Neural crest cell (in vitro differentiated cells): ENCODE measurements at places on chromosomes 6 and 20.
A peak's percentile ranks its signal among the peaks of the same experiment; 100 is the strongest.

DNA sequence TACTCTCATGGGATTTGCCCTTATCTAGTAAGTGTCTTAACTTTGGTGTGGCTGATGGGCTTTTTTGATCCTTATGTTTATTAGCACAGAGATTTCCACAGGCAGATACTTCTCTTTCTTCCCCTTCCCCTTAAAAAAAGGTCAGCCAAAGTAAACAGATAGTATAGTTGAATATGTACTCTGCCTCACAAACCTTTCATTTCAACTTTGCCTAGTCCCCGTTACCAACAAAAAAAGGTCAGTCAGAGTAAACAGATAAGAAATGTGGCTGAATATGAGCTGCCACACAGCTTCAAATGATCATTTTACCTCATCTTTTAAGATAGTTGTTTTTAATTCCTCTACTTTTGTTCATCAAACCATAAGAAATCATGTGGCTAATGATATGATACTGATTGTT, 34.1 kb upstream of the SLC35D3 start:
- no peak for DNase-seq

DNA sequence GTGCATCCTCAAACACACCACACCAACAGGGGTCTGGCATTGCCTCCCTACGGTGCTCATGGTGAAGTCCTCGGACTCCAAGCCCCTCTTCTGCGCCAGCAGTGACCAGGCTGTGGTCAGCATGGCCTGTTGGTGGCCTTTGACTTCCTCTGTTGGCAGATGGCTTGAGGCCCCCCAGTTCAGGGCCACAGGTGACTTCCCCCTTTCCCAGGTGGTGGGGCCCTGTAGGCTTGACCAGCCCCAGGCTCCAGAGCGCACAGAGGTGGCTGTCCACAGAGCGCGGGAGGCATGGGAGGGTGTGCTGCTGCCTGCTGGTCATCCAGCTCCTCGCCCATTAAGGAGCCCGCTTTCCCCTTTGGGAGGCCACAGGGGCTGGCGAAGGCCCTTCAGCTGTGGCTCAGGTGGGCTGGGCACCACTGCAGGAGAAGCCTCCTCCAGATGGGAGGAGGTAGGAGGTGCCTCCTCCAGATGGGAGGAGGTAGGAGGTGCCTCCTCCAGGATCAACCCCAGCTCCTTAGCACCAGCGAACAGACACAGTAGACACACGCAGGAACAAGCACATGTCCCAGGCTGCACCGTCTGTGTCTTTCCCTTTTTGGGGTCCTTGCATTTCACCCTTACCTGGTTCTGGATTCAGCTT, 52.1 kb upstream of the BHLHE23 start:
- no peak for DNase-seq

DNA sequence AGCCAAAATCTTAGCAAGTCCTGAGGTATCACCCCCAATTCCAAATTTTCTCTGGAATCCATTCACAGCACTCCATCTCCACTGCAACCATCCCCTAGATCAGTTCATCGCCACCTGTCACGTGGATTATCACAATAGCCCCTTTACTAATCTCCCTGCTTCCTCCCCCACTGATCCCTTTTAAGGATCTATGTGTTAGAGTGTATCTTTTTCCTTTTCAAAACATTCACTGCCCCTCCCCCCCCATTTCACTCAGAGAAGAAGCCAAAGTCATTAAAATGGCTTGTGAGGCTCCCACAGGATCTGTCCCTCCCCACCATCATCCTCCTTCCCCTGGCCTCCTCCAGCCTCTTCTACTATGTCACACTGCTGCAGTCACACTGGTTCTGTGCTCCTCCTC, 18.4 kb upstream of the SPAG4 start:
- DNase-seq = no peak

DNA sequence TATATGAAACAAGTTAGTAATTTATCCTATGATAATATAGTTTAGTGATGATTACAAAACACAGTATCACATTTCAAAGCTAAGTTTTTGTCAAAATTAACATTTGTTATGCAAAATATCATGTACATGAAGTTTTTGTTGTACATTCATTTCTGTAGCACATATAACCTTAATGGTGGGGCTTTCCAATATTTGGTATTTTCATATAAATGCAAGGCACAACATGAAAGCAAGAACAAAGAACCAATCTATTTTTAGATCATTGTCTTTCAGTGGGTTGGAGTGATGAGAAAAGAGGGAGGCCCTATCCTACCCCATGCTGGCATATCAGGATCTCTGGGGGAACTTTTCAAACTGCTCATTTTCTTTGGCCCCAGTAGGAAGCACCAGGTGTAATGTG, 53.4 kb downstream of the FAM83B start:
- no peak for DNase-seq

DNA sequence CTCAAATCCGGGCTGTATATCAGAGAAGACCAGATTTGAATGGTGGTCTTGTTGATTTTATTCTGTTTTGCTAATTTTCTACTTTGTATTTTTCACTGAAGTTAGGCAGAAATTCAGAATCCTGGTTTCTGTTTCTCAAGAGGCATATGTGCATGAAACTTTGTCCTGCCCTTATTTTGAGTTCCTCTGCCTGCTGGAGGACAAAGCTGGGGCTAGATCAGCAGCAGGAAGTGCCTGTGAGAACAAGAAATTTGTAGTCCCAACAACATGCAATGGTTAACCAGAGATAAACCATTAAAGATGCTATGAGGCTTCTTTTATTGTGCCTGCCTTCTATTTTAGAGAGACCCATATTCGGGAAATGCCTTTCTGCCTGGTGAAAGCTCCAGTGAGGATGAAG, 37.1 kb downstream of the BEND6 start:
- no peak for DNase-seq

DNA sequence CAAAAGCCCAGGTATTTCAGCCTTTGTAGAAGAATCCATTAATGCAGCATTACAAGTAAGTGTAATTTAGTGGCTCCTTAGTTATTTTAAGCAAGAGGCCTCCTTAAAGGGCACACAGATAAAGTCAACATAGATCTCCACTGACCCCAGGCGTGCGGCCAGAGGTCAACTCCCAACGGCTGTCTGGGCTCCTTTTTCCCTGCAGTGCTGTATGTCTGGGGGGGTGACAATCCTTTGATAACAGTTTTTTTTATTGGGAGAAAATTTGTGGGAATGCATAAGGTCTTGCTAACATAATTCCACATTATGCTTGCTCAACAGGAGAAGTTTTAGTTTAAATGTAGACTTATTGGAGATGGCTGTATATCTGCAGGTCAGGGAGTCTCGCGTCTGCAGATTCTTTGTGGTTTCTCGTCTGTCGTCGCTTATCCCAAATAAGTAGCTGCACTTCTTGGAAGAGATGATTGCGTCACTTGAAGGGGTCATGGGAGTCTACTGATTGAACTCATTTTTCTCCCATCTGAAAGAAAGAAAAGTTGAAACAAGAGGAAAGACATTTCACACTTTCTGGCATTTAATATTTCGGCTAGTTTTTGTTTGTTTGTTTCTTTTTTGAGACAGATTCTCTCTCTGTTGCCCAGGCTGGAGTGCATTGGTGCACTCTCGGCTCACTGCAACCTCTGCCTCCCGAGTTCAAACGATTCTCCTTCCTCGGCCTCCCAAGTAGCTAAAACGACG, 151.7 kb upstream of the AKAP12 start:
- no peak for DNase-seq

- no peak for DNase-seq
These were observed 49.9 kb upstream of the PBOV1 start for GRCh38 chr6:138267971-138268895.

GRCh38 chr6:3747100-3747737, 4.3 kb downstream of the PXDC1 start:
- no peak for DNase-seq

GRCh38 chr6:92292067-92292466, 1127.3 kb downstream of the EPHA7 start:
- DNase-seq = no peak

DNA sequence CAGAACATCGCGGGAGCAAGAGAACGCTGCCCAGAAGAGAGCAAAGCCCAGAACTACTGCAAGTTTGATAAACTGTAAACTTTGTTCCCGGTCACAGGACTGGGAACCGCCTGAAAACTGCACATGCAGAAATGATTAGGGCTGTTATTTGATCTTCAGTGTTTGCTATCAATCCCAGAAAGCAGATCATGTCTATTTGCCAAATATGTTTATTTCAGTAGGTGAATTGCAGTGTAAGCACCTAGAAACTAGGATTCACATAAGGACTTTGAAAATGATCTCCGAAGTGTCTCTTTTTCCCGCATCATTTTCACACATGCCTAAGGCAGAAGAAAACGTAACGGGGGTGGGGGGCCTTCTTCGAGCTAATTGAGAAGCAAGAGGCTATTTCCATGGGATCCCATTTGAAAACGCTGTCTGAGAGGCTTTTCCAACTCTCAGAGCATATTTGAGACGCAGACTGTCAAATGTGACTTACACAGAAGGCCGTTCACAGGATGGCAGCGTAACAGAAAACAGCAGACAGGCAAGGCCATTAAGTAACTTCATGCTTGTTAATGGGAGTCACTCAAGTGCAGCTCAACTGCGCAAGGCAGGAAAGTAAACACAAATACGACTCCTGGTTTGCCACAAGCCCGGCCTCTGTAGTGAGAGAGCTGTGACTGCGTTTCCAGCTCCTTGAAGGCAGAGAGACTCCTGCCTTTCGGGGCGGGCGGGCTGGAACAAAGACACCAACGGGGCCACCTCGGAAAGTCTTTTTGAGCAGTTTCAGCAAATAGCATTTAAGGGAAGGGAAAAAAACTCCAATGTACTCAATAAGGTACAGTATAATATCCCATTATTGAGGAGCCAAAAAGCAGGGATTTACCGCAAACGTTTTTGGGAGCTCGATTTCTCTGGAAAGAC, 144.7 kb upstream of the ZNF217 start:
- DNase-seq = peak; percentile 57

GRCh38 chr6:152232501-152233151, 404.5 kb downstream of the SYNE1 start:
- no peak for DNase-seq

DNA sequence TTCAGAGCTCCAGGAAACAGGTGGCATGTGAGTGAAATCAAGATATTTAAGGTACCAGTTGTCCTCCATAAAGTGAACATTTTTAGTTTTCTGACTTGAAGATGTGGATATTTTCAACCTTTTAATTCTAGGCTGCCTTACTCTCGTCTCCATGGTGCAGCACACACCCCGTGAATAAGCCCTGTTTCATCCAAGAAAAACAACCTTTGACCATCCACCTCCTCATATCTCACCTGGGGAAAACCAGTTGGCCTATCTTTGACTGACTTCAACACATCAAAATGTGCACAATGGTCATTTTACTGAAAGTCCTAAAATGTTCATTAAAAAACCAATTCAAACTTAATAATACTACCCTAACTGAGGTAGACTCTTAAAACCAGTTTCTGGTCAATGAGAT, 73.8 kb upstream of the CD2AP start:
- no peak for DNase-seq

- no peak for DNase-seq
These were observed 108.7 kb upstream of the SIRPA start for GRCh38 chr20:1786486-1786885.

DNA sequence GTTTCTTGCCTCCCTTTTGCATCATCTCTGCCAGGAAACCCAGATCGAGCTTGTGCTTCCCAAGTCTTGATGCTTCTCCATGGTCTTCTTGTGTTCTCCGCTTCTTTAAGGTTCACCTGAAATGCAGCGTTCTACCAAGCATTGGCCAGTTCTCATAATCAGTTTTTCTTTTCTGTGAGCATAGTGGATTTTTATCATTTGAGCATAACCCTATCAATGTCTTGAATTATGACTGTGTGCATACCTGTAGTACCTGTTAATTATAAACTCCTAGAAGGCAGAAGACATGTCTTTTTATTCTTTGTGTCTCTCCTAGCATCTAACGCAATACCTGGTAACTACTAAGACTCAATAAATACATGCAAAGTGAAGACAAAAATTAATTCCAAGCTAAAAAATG, 804.4 kb upstream of the FLRT3 start:
- DNase-seq = no peak

- no peak for DNase-seq
These were observed 93.2 kb downstream of the FOXF2 start for GRCh38 chr6:1482381-1483166.

DNA sequence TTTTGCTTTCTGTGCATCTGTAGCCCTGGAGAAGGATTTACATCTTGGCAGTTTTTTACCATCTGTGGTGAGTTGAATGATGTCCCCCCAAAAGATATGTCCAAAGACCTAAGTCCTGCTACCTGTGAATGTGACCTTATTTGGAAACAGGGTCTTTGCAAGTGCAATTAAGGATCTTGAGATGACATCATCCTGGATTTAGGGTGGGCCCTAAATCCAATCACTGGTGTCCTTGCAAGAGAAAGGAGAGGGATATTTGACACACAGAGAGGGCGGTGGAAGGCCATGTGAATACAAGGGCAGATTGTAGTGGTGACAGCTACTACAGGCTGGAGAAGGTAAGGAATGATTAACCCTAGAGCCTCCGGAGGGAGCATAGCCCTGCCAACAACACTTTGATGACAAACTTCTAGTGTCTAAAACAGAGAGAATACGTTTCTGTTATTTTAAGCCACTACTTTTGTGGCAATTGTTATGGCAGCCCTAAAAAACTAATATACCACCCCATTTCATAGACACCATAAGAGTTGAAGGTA, 35.1 kb downstream of the MKKS start:
- DNase-seq = no peak

- no peak for DNase-seq
These were observed 48.3 kb downstream of the ECT2L start for GRCh38 chr6:138844192-138844591.

- DNase-seq = no peak
These were observed 92.6 kb downstream of the SNX5 start for GRCh38 chr20:17875981-17876385.

DNA sequence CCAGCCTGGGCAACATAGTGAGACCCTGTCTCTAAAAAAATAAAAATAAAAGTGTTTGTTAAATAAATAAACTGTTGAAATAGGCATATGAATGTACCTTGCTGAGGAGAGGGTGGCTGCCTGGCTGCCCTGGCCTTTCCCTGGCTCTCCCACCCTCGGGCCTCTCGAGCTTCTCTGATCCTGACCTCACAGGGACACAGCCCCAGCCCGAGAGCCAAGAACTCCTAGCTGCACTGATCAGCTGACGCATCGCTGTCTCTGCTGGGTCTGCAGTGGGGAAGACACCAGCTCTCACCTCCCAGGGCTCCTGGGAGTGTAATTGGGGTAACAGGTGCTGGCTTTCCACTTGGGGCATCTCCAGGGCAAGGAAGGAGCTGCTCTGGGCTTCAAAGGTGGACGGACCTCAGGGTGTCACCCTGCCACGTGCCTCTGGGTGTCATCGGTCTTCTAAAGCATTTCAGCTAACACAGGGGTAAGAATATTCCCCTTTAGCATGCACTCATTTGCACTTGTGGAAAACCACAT, 6.9 kb downstream of the TCF15 start:
- no peak for DNase-seq

- no peak for DNase-seq
These were observed 631.1 kb upstream of the GJE1 start for GRCh38 chr6:141501616-141502015.
